ENCODE measurements at places on chromosomes 2 and 18. TPM values are rescaled to one million over a fixed set of nuclear protein-coding genes. Genes with fewer than 3 reads are reported as not detected.
A peak's percentile ranks its signal among the peaks of the same experiment; 100 is the strongest.

DNA sequence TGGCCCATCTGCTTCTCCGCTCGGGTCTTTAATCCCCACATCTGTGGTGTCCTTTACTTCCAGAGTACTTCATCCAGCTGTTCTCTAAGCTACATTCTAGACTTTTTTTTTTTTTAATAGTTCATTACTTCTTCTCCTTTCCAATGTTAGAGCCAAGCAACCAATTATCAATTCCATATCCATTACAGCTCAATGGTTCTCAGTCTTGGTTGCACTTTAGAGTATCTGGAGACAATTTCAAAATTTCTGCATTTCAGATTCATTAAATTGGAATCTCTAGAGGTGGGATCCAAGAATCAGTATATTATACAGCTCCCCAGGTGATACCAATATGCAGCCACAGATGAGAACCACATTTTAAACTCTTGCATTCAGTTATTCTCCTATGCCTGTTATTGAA lies 43.9 kb upstream of the ZSWIM2 start:
- DNase-seq: no peak
- no peak overlapping the region for H3K27ac ChIP-seq
- no peaks in the 10 kb centered on the region for H3K27me3 ChIP-seq
- no peaks in the 10 kb centered on the region for H3K4me1 ChIP-seq
- H3K4me3 ChIP-seq: no peak overlapping the region
- no peaks in the 10 kb centered on the region for H3K36me3 ChIP-seq

- no peak overlapping the region for H3K27ac ChIP-seq
- H3K4me3 ChIP-seq: no peak overlapping the region
- DNase-seq: no peak
- H3K36me3 ChIP-seq: no peaks in the 10 kb centered on the region
Measured at GRCh38 chr2:8289111-8289510, 392.7 kb upstream of the ID2 start.

DNA sequence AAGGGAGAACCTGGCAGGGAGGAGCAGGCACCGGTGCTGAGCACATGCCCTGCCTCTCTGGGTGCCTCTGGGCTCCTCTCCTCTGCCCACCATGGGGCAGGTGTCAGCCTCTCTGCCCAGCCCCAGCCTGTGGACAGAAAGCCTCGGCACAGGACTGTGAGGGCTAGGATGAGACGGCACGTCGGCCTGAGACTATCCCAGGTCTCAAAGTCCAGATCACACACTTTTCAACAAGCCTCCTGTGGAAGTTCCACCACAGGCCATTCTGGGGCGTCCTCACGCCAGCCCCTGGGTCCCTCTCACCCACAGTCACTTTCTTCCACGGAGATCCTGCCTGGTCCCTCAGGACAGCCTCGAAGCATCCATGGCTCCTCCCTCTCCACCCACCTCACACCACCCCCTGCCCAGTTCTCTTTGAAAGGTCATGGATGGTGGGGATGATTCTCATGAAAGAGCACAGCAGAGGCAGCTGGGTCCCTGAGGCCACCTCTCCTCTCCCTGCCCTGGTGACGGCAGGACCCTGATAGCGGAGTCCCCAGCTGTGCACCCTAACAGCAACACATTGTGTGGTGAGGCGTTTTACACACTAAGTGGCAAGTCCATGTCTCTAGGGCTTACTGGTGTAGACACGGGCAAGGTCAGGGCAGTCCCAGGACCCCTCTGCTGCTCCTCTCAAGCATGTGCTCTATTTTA lies 569.4 kb upstream of the SALL3 start:
- no peaks in the 10 kb centered on the region for H3K27me3 ChIP-seq
- no peak overlapping the region for H3K4me3 ChIP-seq
- no peaks in the 10 kb centered on the region for H3K4me1 ChIP-seq

DNA sequence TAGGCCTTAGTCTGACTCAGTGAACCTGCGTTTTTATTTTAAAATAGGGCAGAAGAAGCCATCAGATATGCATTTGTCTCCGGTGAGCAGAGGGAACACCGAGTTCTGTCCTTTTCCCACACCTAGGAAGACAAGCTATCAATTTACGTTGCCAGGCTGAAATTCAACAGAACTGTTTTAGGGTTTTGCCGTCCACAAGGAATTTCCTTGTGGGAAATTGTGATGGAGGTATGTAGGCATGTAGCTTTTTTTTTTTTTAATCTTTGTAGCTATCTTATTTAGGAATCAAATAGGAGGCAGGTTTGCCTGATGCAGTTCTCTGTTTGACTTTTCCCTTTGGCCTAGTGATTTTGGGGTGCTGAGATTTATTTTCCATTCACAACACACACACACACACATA lies 62.0 kb upstream of the ASAP2 start:
- H3K36me3 ChIP-seq: no peaks in the 10 kb centered on the region
- peaks cover 14% of the 10 kb centered on the region for H3K4me1 ChIP-seq
- no peak overlapping the region for H3K27ac ChIP-seq
- H3K4me3 ChIP-seq: no peak overlapping the region

GRCh38 chr2:163135256-163135655 lies 296.7 kb upstream of the KCNH7 start:
- no peak overlapping the region for H3K4me3 ChIP-seq
- H3K27ac ChIP-seq: no peak overlapping the region
- H3K36me3 ChIP-seq: no peaks in the 10 kb centered on the region
- no peaks in the 10 kb centered on the region for H3K27me3 ChIP-seq

Gene NUP35
- total RNA-seq: 13.3 TPM

DNA sequence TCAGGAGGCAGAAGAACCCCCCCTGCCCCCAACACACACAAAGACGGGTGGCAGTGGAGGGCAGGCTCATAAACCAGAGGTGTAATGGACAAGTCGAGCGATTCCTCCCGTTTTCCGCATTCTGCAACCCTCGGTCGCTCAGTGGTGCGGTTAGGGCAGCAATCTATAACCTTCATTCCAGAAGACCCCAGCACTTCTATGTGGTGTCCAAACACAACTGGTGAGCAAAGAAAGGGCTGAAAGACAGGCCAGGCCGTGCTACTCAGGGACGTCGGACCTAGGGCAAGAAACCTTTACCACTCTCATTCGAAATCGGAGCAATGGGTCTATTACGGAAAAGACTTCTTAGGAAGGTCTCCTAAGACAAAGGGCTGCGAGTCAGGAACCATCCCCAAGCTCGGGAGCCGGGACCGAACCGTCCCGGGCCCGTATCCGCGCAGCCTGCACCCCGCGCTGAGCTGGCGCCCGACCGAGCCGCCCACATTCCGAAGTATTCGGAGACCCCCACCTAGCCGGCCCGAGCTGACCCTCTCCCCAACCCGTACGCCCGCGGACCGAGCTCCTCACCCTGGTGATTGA lies 568 bp downstream of the ARL5A start:
- peak overlapping the region; percentile 90 for H3K27ac ChIP-seq
- no peaks in the 10 kb centered on the region for H3K27me3 ChIP-seq
- DNase-seq: no peak
- peak overlapping the region; percentile 76 for H3K4me3 ChIP-seq
- H3K4me1 ChIP-seq: peaks cover 45% of the 10 kb centered on the region

Gene LOXHD1
- 0.76 TPM for total RNA-seq

GRCh38 chr2:134401789-134402188 lies 147.9 kb downstream of the MGAT5 start:
- no peaks in the 10 kb centered on the region for H3K36me3 ChIP-seq
- no peaks in the 10 kb centered on the region for H3K4me1 ChIP-seq
- H3K27ac ChIP-seq: no peak overlapping the region

Gene GPR45
- not detected for total RNA-seq

Gene WNT10A
- total RNA-seq: 0.47 TPM

DNA sequence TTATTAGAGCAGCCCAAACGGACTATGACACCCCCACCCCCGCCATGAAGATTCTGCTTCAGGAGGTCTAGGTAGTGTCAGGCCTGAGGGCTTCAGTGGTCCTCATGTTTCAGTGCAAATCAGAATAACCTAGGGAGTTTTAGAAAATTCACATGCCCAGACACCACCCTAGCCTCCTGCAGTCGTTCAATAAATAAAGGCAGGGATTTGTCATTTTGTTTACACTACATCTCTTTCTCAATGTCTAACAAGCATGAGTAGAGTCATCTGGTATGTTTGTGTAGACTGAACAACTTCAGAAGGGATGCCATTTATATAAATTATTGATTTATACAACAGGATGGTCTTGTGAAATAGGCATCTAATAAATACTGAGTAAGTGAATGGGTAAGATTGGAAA lies 112.1 kb upstream of the SERPINE2 start:
- no peak for DNase-seq
- H3K27me3 ChIP-seq: no peaks in the 10 kb centered on the region
- no peak overlapping the region for H3K27ac ChIP-seq
- no peak overlapping the region for H3K4me3 ChIP-seq
- H3K36me3 ChIP-seq: no peaks in the 10 kb centered on the region
- H3K4me1 ChIP-seq: no peaks in the 10 kb centered on the region

Gene TIA1
- 92.9 TPM for total RNA-seq

- no peaks in the 10 kb centered on the region for H3K36me3 ChIP-seq
- DNase-seq: no peak
- no peak overlapping the region for H3K27ac ChIP-seq
- H3K4me1 ChIP-seq: no peaks in the 10 kb centered on the region
- H3K4me3 ChIP-seq: no peak overlapping the region
Measured at GRCh38 chr2:121748202-121748601, 7.2 kb upstream of the TSN start.

DNA sequence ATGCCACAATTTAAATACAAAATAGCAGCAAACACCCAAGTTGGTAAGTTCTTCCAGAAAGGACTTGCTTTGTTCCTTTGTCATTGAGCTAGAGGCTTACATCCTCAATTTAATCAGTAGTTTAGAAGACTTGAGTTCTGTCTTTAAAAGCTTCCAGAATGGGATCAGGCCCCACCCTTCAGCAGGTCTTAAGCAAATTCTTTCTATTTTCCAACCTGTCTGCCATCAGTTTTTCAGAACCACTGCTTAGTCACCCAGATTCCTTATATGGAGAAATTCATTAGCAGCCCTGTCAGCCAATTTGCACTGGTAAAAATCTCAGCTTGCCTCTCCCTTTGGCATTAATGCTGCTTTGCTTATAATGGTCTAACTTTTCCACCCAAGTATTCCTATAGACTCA lies 263.6 kb upstream of the HNMT start:
- no peaks in the 10 kb centered on the region for H3K4me1 ChIP-seq
- H3K36me3 ChIP-seq: no peaks in the 10 kb centered on the region
- no peak overlapping the region for H3K27ac ChIP-seq
- DNase-seq: no peak
- H3K27me3 ChIP-seq: no peaks in the 10 kb centered on the region

- H3K27me3 ChIP-seq: no peaks in the 10 kb centered on the region
- H3K4me1 ChIP-seq: no peaks in the 10 kb centered on the region
- H3K4me3 ChIP-seq: no peak overlapping the region
- no peak for DNase-seq
- H3K27ac ChIP-seq: no peak overlapping the region
Measured at GRCh38 chr2:190136259-190136658, 73.7 kb upstream of the MSTN start.

Gene B3GNT7
- total RNA-seq: 32.6 TPM

GRCh38 chr18:38456253-38456652 lies 890.7 kb upstream of the CELF4 start:
- no peaks in the 10 kb centered on the region for H3K4me1 ChIP-seq
- no peak overlapping the region for H3K27ac ChIP-seq
- H3K36me3 ChIP-seq: no peaks in the 10 kb centered on the region
- H3K4me3 ChIP-seq: no peak overlapping the region
- no peaks in the 10 kb centered on the region for H3K27me3 ChIP-seq
- no peak for DNase-seq

DNA sequence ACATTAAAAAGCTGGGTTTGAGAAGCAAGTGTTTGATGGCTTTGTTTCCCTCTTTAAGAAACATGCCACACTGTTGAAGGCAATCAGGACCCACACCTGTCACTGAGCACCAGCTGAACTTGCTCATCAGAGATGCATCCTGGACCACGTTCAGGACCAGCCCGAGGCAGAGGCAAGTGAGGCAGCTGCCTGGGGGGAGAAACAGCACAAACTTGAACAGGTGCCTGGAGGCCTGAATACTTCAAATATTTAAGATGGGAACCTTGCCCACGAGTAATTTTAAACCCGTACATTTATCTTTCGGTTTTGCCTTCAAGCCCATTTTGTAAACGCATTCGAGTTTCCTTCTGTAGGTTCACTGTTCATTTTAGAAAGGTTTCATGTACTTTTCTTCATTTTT lies 421.3 kb downstream of the NYAP2 start:
- DNase-seq: no peak
- no peak overlapping the region for H3K4me3 ChIP-seq
- no peak overlapping the region for H3K27ac ChIP-seq
- no peaks in the 10 kb centered on the region for H3K27me3 ChIP-seq
- H3K36me3 ChIP-seq: no peaks in the 10 kb centered on the region

DNA sequence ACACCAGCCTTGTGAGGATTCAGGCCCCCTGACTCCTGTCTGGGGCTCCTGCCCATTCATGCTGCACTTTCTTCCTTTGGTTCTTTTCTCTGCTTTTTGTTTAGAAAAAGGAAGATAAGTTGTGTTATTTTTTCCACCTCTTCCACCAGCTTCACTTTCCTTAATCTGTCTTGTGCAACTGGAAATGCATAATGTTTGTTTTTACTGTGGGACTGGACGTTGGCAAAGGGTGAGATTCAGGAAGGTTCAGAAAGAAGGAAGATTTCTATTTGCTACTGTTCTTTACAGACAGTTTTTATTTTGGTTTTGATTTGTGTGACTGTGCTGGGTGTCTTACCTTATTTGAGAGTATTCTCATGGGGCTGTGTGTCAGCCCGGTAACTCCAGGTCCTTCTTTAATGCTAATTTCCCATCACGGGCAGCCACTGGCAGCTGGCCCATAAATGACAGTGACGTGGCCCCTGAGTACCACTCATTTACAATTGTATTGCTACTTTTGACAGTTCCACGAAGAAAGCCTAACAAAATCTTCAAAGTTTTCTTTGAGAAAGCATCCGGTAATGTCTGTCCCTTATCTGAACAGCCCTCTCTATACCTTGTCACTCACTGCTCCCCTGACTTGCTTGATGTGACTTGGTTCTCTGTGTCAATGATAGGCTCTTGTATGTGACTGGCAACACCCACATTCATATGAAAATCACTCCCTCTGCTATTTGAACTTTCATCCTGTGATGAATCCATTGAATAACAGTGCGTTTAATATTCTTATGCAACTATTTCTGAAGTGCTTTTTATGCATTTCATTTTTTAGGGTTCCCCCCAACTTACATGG lies 32.7 kb downstream of the RHBDD1 start:
- H3K27ac ChIP-seq: no peak overlapping the region
- H3K36me3 ChIP-seq: peaks cover 46% of the 10 kb centered on the region
- H3K4me3 ChIP-seq: no peak overlapping the region

GRCh38 chr18:45250479-45250878 lies 364.8 kb upstream of the SLC14A2 start:
- no peak for DNase-seq
- H3K27ac ChIP-seq: peak overlapping the region; percentile 6
- H3K4me3 ChIP-seq: no peak overlapping the region
- H3K36me3 ChIP-seq: no peaks in the 10 kb centered on the region
- H3K27me3 ChIP-seq: no peaks in the 10 kb centered on the region

Gene DNAJC5G
- not detected for total RNA-seq

DNA sequence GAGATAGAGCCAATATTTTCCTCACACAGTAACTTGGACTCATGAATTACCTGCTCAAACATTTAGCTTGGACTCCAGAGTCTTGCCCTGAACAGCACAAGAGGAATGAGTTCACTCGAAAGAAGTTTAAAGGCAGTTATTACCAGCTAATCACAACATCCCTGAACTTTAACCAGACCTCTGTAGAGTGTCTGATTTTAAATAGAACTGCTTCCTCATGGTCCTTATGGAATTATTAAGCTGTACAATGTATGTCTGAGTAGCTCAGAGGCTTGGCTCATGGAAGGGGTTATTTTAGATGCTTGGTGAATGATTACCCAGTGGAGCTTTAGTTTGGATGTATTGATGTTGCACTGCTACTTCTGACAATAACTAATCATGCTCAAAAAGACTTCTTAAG lies 183.1 kb downstream of the FMNL2 start:
- DNase-seq: no peak
- no peaks in the 10 kb centered on the region for H3K36me3 ChIP-seq
- no peak overlapping the region for H3K4me3 ChIP-seq
- H3K4me1 ChIP-seq: no peaks in the 10 kb centered on the region
- no peaks in the 10 kb centered on the region for H3K27me3 ChIP-seq

Gene DLX1
- not detected for total RNA-seq

All from left lung (tissue), 14 donors.